NCI-H1092 treated with DMSO at 0.1 percent for 48 hours (cell line): ENCODE measurements at places on chromosomes 12 and 14.
A peak's percentile ranks its signal among the peaks of the same experiment; 100 is the strongest.

GRCh38 chr12:22874151-22874550 lies 249.2 kb downstream of the ETNK1 start:
- no peak for DNase-seq

GRCh38 chr14:56760164-56760914 lies 49.9 kb downstream of the OTX2 start:
- no peak for DNase-seq

DNA sequence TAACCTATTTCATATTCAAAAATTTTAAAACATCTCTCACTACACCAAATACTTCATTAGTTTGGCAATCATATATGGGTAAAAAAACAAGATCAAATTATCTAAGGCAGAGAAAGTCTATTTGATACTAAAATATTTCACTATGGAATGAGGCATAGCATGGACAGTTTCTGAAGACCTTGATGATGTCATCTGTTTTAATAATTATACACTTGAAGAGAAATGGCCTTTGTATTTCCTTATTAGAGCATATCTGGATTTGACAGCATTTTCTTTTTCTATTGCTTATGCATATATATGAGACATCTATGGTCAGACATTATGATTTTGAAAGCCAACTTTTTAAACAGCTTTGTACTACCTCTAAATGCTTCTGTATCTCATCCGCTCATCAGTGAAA lies 88.6 kb downstream of the DDHD1 start:
- DNase-seq, result no peak

DNA sequence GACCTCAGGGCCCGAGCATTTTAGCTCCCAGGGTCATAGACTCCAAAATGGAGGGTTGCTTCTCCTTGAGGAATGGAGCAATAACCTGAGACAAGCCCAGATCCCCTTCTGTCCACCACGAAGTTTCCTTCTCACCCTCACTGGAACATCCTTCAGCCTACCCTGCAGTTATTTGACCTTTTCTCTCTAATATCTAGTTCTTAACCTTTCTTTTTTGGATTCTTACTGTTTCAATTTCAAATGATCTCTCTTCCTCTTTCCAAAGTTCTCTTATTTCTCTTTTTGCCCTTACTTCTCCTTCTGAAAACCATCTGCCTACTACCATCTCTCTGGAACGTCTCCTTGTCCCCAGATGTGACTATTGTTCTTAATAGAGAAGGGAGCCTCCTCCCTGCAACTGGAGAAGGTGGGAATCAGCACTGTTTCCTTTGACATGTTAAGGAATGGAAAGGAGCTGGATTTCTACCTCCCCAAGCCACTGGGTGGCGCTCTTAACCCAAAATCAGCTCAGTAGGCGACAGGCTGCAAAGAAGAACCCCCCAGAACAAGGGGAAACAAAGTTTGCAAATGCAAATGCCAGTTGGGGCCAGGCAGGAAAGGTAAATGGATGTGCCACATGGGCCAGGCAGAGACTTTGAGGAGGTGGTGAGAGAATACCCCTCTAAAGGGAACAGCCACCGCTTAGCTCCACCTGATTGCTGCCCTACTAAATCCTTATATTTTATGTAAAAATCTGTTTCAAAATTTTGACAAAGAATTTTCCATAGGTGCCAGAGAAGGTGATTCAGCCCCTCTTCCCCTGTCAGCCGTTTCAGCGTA lies 22.4 kb upstream of the PDE1B start:
- peak; percentile 56 for DNase-seq

DNA sequence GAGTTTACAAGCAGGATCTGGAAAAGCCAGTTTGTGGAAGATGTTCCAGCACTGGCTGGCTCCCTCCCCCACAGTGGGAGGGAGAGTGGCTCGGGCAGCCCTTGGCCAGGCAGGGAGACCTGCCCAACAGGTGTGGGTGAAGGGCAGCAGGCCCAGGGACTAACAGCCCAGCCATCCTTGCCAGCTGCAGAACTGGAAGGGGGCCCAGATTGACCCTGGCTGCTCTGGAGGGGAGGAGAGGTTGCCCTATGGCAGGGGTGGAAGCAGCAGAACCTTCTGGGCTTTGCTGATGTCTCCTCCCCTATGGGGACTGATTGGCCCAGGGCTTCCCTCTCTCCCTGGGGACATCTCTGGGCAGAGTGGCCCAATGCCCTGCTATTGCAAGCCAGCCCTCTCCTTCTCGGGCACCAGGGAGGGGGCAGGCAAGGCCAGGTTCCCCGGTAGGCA lies 20.5 kb downstream of the IRF2BPL start:
- peak; percentile 56 for DNase-seq

- no peak for DNase-seq
Observed at GRCh38 chr14:73754911-73755360, 40.8 kb upstream of the PNMA1 start.

DNA sequence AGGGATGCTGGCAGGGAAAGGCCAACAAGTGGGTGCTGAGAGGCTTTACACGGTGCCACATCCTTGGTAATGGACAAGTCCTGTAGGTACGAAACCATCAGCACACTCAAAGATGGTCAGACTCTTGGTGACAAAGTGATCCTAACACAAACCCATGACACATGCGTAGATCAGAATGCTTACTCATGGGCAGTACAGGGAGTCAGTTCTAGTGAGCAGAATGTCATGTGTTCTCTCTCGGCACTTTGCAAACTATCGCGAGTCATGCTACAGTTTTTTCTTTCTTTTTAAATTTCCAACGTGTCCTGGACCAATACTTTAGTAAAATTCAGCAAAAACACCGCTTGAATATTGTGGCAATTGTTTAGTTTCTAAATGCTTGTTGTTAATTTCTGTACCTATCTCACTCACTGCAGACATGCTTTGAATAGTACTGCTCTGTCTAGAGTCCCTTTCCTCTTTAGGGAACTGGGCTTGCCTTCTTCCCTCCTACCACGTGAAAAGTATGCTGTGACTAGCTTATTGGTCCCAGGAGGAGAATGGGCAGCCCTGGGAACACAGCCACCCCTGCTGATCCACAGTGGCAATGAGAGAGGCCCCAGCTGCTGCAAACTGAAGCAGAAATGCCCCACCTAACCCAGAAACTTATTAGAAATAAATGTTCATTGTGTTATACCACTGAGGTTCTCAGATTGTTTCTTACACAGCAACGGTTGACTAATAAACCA lies 62.4 kb downstream of the UBR7 start:
- DNase-seq, result no peak

- no peak for DNase-seq
Observed at GRCh38 chr14:54347044-54347443, 49.8 kb upstream of the CDKN3 start.

DNA sequence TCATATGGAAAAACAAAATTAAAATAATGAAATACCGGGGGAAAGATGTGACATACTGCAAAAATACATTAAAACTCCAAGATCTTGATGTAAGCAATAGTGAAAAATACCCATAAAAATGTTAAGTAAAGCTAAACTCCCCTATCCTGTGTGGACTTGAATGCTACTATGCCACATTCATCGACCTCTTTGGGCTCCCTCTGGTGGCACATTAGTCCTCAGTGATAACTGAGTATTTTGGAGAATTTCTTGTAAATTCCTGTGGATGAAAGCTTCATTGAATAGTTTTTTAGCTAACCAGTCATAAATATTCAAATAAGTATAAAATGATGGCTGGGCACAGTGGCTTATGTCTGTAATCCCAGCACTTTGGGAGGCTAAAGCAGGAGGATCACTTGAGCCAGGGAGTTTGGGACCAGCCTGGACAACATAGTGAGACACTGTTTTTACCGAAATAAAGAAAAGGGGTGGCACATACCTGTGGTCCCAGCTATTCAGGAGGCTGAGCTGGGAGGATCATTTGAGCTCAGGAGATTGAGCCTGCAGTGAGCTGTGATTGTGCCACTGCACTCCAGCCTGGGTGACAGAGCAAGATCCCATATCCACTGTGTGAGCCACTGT lies 42.4 kb upstream of the SGPP1 start:
- DNase-seq, result peak; percentile 42
